Activated CD4-positive, alpha-beta T cell treated with anti-CD3 and anti-CD28 coated beads for 36 hours (primary cell): ENCODE measurements at places on chromosomes 6 and 20. TPM values are rescaled to one million over a fixed set of nuclear protein-coding genes. Genes with fewer than 3 reads are reported as not detected.

ADTRP gene
- 29.6 TPM for total RNA-seq

TUBB1 gene
- not detected for total RNA-seq

- DNase-seq: peak; percentile 11
These were observed 963 bp upstream of the RMND1 start for GRCh38 chr6:151452750-151453427.

DNA sequence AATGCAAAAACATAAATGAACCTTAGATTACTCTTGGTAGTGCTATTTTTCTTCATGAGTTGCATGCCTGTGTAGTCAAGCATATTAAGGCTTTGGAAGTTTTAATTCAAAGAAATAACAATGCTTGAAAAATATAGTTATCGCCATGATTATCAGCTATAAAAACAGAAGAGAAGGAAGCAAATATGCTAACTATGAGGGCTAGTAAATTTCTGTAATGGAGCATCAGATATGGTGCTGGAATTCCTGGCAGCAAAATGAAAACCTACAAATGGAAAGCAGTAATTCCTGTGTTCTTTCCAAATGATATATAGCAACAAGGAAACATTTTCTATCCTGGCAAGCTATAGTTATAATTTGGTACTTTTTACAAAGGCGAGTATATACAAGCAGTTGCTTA is 29.7 kb downstream of the DOP1A start:
- DNase-seq: no peak

- DNase-seq: peak; percentile 27
These were observed 9.1 kb upstream of the MAP1LC3A start for GRCh38 chr20:34549291-34549928.

ABHD12 gene
- 17.4 TPM for total RNA-seq

- no peak for DNase-seq
These were observed 70.6 kb upstream of the GGTLC1 start for GRCh38 chr20:24059174-24059573.

DNA sequence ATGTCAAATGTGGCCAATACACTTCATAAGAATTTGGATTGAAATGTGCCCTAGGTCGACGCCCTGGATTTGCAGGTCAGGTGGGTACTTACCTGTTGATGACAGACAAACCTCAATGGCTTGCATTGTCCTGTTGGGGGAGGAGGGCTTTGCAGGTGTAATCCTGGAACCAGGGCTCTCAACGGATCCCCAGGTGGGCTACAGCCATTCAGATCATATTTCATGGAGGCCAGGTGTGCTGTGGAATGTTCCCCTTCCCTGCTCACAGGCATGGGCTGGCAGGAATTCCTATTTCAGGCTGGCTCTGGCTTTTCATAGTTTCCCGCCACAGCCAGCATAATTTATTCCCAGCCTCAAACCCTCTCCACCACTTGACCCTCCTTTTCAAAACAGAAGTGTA is 254.7 kb downstream of the SMOC2 start:
- no peak for DNase-seq

DNA sequence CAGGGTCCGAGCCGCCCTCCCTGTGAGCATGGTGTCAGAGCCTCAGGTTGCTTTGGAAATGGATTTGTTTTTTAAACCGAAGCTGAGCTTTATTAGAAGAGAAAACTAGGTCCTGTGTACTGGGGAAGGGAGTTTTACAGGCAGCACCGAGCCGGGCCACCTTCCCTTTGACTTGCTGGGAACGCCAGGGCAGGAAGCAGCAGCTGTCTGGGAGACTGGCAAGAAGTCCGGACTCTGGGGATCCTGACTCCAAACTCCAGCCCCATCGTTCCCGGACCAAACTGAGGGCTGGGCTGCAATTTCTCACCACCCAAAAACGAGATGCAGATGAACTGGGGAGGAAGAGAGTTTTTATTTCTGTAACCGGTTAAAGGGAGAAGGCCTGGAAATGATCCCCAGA is 214.9 kb upstream of the KCNG1 start:
- DNase-seq: no peak

PRSS35 gene
- not detected for total RNA-seq

GRCh38 chr20:19259141-19259591 is 46.7 kb downstream of the SLC24A3 start:
- no peak for DNase-seq

- no peak for DNase-seq
These were observed 1.8 kb downstream of the PKIG start for GRCh38 chr20:44584162-44584561.

RAET1G gene
- not detected for total RNA-seq

POLR1H gene
- total RNA-seq: 65.0 TPM

DNA sequence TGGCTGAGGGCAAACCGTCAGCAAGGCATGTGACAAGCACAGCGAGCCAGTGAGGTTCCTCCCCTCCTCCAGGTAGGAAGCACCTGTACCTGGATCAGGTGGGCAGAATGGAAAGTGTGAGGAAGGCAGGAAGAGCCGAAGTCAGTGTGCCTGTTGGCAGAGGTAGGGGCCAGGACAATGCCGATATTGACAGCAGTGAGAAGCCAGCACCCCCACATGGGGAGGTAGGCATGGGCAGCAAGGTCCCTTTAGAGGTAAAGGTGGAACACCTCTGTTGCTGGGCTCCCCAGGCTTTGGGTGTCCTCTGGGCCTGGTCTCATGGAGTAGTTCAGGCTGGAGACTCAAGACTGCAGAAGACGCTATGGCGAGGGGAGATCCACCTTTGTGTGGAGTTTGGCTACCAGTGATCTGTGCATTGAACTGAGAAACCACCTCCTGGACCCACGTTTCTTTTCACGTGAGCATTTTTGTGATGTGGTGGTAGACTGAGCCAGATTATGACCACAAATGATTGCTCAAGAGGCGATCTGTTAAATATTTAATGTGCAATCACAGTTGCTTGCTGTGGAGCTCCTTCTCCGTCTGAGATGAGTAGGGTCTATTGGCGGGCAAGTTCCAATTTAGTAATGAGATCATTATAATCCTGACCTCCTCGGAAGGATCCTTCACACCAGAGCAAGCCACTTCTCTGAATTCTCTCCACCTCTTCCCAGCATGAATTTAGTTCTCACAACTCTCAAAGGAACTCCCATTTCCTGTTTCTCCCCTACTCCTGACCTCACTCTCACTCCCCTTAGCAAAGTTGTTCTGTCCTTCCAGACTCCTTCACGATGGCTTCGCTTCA is 174.8 kb downstream of the CDH26 start:
- DNase-seq: no peak

- DNase-seq: no peak
These were observed 2.9 kb upstream of the TFB1M start for GRCh38 chr6:155317186-155317585.

GRCh38 chr20:49450281-49450721 is 32.2 kb downstream of the KCNB1 start:
- no peak for DNase-seq

DNA sequence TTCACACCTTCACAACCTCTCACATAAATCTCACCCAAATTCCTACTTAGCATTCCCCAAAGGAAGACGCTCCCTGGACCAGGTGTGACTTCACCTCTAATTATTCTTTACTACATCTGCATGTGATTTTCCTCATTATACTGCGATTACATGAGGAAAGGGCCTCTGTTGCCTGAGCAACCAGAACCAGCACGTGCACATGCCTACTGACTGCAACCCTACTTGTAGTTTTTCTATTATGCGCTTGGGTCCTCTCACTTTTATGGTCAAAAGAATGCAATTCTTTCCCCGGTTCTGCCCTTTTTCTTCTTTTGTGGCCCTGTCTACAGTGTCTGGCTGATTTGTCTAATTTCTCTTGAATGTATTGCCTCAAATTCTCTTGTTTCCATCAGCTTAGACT is 20.4 kb upstream of the ANKEF1 start:
- DNase-seq: no peak

GRCh38 chr6:107488875-107489635 is 862 bp upstream of the SOBP start:
- peak; percentile 38 for DNase-seq

DNA sequence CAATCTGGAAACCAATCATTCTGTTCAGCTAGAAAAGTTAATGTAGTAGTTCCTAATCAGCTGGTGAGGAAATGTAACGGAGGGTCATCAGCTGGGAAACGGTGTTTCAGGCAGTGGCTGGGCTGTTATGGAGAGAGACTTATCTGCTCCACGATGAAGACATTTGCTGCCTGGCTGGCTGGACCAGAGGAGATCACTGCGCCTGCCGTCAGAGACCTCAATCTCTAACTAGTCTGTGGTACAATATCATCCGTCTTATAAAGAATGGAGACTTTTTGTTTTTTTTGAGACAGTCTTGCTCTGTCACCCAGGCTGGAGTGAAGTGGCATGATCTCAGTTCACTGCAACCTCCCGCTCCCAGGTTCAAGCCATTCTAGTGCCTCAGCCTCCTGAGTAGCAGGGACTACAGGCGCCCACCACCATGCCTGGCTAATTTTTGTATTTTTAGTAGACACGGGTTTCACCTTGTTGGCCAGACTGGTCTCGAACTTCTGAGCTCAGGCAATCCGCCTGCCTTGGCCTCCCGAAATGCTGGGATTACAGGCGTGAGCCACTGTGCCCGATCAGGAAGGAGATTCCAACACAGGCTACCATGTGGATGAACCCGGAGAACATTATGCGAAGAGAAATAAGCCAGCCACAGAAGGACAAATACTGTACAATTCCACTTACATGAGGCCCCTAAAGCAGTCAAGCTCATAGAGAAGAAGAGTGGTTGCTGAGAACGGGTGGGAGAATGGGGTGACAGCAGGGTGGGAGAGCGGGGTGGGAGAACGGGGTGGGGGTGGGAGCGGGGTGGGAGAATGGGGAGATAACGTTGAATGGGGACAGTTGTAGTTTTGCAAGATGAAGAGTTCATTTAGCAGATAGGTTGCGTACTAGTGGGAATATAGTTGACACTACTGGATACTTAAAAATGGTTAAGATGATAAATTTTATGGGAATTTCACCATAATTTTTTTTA is 115.1 kb downstream of the SULF2 start:
- no peak for DNase-seq

DNA sequence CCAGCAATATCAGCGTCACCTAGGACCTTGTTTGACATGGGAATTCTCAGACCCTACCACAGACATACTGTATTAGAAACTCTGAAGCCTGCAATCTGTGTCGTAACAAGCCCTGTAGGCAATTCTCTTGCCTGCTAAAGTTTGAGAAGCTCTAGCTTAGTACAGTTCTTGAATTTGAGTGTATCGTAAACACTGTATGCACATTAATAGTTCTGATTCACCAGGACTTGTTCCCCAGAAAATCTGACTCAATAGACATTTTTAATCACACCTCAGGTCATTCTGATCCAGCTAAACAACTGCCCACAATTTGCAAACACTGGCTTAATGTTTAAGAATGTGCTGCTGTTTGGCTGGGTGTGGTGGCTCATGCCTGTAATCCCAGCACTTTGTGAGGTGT is 414.3 kb downstream of the TFAP2A start:
- no peak for DNase-seq

- DNase-seq: no peak
These were observed 1278.8 kb upstream of the EYS start for GRCh38 chr6:66985816-66986215.

DNA sequence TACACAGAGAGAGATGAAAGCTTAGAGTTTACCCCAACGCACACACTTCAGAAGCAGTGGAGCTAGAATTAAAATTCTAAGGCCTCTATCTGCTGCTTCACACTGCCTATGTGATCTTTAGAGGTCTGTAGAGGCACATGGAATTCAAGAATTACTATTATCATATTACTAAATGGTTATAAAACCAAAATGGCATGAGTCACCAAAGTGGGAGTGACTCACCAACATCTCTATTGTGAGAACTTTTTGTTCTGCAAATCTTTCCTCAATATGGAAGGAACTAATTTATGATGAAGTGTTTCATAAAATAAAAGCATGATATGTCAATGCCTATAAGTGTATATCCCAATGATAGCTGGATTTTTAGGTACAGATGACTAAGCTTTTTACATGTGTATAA is 28.5 kb upstream of the TMEM244 start:
- DNase-seq: peak; percentile 15

DNA sequence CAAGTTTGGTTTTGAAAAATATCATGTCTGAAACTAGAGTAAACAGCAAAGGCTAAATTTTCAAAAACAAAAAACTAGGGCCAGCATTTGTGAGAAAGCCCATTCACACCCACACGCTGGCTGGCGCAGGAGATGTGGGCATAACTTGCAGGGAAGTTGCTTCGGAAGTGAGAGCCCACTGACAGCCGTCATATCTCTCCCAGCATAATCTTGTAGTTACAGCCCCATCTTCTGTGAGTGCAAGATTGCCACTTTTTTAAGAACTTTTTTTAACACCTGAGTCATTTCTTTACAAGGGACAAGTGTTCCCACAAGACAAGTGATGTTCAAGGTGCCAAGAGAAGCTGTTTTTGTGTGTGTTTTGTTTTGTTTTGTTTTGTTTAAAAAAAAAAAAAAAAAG is 212.5 kb upstream of the CNR1 start:
- no peak for DNase-seq

DNA sequence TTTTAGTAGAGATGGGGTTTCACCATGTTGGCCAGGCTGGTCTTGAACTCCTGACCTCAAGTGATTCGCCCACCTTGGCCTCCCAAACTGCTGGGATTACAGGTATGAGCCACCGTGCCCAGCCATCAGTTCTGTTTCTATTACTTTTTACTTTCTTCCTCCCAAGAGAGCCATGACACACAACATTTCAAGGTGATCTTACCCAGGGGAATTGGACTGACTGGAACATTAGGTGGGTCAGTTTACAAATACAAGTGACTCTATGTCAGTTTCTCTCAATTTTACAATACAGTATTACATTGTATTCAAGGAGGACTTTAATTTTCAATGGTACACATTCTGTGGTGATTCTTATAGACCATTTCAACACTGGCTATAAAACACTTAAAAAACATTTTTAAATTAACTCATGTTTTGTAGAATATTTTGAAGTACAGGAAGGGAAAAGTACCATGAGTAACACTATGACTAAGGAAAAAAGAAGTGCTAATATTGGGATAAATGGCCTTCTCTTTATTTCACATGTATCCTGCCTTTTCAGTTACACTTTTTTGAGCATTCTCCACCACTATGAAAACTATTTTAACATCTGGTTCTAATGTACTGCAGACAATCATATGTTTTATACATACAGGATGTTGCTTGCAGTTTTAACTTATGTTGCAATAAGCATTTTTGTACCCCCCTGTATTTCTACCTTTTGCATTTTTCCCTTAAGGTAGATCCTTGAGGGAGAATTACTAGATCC is 8.4 kb downstream of the TPBG start:
- DNase-seq: no peak
